ENCODE measurements at places on chromosomes 1 and 21.
A peak's percentile ranks its signal among the peaks of the same experiment; 100 is the strongest.

DNA sequence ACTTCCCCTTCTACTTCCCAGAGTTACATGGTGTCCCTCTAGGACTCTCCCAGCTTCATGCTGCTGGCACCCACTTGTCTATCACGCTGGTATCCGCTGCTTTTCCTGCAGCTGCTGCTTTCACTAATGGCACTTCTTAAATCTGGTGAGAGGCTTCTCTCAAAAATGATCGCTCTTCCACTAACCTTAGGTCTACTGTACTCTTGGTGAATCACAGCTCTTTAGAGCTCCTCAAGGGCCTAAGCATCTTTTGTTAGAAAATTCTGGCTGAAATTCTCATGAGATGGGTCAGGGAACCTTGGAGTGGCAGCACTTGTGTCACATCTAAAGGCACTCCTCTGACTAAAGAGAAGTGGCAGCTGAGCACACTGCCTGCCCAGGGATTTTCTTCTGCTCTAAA lies 32.1 kb downstream of the ZMYND12 start:
- no peak for DNase-seq

- DNase-seq, result peak; percentile 90
Measured at GRCh38 chr1:184061396-184062003, 10.0 kb downstream of the TSEN15 start.

- DNase-seq, result no peak
Measured at GRCh38 chr1:30753660-30754123, 3.9 kb downstream of the LAPTM5 start.

- DNase-seq, result no peak
Measured at GRCh38 chr1:29585201-29585600, 348.9 kb downstream of the PTPRU start.

DNA sequence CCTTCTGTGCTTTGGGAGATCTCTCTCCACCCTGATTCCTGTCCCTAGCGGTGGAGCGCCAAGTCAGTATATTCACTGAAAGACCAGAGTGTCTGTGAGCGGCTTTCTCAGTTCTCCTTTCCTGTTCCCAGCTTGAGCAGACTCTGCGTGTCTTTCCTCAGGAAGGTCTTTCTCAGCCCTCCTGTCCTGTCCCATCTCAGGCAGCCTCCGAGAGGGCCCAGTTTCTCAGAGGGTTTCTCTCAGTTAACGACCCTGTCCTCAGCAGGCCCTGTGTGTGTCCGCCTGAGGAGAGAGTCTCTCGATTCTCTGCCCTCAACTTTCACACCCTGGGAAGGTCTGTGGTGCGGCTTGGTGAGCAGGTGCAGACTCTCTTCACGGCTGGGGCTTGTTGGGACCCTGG lies 34.0 kb upstream of the CHIT1 start:
- DNase-seq, result no peak

DNA sequence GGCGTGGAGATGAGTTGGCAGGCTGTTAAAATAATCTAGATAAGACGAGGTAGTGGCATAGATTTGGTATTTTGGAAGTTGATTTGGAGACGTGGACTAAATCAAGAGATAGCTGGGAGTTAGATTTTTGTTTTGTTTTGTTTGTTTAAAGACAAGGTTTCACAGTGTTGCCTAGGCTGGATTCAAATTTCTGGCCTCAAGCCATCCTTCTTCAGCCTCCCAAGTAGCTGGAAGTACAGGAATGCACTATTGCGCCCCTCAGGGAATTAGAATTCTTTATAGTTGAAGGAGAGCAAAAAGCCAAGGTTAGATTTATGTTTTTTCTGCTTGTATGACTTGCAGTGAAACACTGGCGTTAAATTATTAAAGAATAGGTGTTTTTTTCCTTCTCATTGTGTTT lies 22.3 kb upstream of the SNRPE start:
- peak; percentile 71 for DNase-seq

- no peak for DNase-seq
Measured at GRCh38 chr1:69271587-69272125, 296.1 kb upstream of the LRRC7 start.

Measured in EH (cell line).